T47D (cell line): ENCODE measurements at places on chromosomes 2 and 18.

GRCh38 chr2:196233021-196233804 lies 61.8 kb upstream of the STK17B start:
- DNase-seq: peak; percentile 87

DNA sequence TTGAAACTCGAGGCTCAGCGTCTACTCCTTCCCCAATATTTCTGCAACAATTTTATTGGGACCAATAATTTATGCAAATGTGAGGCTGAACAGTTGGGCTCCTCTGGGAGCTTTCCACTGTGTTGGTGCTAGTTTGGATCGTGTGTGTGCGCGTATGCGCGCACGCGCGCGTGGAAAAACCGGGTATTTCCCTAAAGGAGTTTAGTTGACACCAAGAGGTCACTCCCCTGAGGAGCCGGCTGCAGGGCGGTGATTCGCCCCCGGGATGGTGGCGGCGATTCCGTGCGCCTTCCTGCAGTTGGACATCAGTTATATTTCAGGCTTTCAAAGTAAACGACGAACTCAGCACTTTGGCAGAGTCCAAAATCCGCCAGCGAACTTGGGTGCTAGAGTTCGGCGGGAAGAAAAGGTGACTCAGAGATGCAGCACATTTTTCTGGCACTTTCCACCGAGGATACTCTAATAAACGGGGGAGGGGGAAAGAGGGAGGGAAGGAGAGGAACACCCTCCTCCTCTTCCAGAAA lies 186.5 kb upstream of the FANCL start:
- no peak for DNase-seq

- DNase-seq: no peak
Observed at GRCh38 chr2:173496746-173497145, 142.1 kb downstream of the CDCA7 start.

DNA sequence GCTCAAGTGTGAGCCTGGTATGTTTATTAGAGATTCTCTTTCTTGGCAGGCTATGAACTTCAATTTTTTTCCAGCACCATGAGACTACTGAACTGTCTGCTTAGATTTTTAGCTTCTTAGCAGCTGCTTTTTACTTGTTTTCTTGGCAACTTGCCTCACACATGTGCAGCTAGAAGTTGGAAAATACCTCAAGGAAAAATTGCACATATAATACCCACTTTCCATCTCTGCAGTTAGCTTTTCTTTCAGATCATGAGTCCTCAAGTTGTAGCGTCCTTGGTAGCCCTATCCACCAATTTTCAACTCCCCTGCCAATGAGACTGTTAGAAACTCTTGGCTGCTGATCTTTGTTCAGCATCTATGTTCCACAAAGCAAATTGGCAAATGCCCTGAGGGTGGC lies 302.1 kb downstream of the HRH4 start:
- DNase-seq: peak; percentile 6

DNA sequence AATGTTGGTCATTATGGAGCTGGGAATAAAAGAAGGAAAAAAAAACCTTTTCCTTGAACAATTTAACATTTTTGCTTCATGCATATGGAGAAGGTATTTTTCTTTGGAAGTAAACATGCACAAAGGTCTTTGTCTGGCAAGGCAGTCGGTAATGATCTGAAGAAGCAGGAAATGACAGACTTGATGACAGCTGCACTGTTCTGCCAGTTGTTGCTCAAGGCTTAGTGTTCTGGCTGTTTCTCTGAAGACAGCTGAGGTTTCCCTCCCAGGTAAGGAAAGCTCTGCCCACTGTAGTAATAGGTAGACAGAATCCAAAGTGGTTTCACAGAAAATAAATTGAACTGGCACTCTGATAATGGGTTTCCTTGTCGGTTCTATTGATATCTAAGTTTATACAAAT lies 308.4 kb upstream of the GCFC2 start:
- DNase-seq: no peak

DNA sequence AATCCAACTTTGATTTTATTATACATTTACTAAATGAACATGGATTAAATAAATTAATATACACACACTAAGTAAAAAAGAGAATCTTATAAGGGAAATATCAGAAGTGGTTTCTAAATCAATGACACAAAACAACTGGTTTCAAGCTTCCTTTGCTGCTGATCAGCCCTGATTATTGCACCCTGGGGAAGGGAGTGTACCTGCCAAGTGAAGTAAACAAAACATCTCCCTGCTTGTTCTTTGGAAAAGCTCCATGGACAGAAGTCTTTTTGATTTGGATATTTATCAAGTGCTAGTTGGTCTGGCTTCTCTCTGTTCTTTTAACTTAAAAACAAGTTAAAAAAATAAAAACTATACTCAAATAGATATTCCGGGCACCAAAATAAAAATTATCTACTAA lies 190.1 kb downstream of the PDE11A start:
- no peak for DNase-seq

- DNase-seq: no peak
Observed at GRCh38 chr18:23306822-23307221, 146.3 kb upstream of the RIOK3 start.

DNA sequence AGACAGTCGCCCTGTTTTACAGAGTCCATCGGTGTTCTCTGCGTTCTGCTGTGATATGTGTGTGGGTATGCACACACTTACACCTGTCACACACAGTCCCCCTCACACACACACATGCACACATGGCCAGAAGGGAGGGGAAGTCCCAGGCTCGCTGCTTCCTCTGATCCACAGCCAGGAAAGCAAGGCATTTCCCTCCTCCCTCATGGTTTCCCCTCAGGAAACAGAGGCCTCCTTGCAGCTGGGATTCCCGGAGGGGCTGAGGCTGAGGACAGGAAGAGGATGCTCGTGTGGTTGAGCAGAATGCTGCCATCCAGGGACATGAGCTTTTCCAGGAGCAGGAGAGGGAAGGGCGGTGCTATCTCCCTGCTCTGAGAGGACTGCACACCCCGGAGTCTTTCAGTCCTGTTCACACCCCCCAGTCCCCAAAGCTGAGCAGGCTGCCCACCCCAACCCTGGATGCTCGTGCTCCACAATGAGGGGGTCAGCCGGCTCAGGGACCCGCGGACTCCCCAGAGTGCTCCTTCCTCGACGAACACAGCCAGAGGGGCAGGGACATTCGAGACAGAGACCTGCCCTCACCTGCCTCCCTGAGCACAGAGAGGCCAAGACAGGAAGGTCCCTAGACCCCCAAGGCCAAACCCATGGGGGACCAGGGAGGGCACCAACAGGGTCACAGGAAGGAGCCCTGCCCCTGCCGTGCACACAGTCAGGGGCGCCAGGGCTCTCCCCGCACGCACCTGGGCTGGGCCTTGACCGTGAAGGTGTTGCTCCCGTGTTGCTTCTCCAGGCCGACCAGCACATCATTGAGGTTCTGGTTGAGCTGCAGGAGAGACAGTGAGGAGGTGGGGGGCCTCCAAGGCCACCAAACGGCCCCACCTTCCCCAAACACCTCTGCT lies 45.3 kb downstream of the BIN1 start:
- DNase-seq: no peak

DNA sequence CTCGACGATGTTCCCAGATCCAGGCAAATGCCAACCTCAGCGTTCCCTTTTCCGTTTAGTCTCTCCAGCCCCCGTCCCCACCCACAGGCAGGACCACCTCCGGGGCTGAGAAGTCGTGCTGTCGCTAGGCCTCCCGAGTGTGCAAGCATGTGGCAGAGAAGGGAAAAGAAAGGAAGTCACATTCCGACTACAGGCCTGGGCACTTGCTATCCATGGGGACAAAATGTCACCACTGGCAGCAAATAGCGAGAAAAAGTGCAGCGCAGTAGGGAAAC lies 420 bp downstream of the PIGN start:
- DNase-seq: no peak

DNA sequence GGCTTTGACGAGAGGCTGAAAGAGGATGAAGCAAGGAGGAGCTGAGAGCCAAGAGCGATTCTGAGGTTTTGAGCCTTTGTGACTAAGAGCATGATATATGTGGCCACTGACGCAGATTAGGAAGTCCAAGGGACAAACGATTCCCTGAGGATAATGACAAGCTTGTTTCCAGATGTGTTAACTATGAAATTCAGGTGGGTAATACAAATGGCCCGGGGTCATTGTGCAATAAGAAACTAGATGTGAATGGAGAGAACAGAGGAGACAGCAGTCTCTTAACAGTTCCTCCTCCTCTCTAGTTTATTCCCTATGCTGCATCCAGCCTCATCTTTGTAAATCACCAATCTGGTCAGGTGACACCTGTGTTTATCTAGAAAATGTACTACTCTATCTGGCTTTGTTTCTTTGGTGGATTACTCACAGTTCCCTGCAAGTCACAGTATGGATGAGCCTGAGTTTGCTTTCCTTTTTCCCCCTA lies 84.2 kb downstream of the SOCS6 start:
- no peak for DNase-seq

DNA sequence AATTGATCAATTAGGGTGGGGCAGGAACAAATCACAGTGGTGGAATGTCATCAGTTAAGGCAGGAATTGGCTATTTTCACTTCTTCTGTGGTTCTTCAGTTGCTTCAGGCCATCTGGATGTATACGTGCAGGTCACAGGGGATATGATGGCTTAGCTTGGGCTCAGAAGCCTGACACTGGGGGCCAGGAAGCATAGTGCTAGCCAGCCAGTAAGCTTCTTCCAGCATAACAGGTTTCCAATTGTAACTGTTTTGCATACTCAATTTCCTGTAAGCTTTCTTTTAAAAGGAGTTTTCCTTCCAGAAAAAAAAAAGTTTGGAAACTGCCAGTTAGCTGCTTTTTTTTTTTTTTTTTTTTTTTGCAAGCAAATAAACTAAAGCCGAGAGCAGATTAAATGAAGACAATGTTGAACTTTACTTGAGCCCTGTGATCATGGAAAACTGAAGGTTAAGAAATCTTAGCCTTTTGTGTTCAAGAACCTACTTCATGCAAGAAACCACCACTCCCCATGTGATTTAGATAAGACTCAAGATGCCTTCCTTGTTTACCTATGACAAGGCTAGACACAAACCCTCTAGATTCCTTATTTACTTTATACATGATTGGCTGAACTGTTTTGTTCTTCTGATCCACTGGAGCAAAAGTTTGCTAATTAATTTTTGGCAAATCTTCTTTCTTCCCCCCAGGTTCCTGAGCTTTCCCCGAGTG lies 126.9 kb upstream of the LINC00305 start:
- no peak for DNase-seq

DNA sequence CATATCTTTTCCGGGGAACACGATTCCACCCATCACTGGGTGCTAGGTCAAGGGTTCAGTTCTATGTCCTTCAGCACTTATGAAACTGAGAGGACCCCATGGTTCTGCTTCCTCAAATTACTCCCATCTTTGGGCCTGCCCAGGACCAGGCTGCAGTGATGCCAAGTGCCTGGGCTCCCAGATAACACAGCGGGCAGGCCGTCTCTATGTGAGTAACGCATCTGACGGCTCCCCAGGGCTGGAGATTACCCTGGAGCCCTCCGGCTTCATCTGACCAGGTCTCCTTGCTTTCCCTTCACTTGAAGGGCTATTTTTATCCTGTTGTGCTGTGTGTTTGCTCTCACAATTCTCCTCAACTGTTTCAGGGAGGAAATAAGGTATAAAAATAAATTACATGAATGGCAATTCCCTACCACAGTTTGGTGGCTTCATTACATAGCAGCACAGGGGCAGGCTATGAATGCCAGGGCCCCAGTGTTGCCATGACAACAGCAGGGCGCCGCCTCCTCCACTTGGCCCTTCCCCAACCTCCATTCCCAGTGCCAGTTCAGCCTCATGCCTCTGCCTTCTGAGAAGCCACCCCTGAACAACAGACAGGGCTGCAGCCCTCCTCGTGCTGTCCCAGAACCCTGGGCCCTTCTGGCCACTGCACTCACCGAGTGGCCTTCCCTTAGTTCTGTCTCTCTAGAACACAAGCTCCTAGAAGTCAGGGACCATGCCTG lies 25.4 kb upstream of the TMEM131 start:
- no peak for DNase-seq

GRCh38 chr2:50657735-50658134 lies 374.2 kb downstream of the NRXN1 start:
- no peak for DNase-seq

- DNase-seq: no peak
Observed at GRCh38 chr2:73970850-73971471, 13.7 kb upstream of the TET3 start.
